ENCODE measurements at places on chromosomes 5 and 9. TPM values are rescaled to one million over a fixed set of nuclear protein-coding genes. Genes with fewer than 3 reads are reported as not detected.

DNA sequence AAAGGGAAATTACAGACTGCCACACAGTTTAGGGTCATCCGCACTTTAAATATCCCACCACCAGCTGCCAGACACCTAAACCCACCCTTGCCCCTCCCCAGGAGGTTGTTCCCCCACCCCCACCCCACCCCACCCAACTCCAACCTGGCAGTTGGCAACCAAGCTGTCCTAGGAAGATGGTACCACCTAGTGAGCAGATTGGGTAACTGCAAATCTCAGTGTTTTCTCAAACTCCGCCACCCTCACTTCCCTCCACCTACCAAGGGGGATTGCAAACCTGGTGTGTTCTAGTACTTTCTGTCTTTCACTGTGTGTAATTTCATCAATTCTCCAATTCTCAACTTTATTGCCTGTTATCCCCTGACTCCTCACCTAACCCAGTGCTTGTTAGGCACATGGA, 323.8 kb upstream of the IRX2 start:
- peaks cover 3% of the 10 kb centered on the region for H3K27me3 ChIP-seq
- H3K4me3 ChIP-seq, result no peak overlapping the region
- no peaks in the 10 kb centered on the region for H3K36me3 ChIP-seq
- H3K27ac ChIP-seq, result no peak overlapping the region
- H3K4me1 ChIP-seq, result no peaks in the 10 kb centered on the region

The DMGDH gene
- not detected for total RNA-seq

The SLC34A1 gene
- not detected for total RNA-seq

The MYMK gene
- total RNA-seq, result not detected

The BNC2 gene
- not detected for total RNA-seq

Measured in activated naive CD8-positive, alpha-beta T cell treated with anti-CD3 and anti-CD28 coated beads for 36 hours (primary cell).